Islet precursor cell (in vitro differentiated cells): ENCODE measurements at places on chromosomes 3 and 15.

DNA sequence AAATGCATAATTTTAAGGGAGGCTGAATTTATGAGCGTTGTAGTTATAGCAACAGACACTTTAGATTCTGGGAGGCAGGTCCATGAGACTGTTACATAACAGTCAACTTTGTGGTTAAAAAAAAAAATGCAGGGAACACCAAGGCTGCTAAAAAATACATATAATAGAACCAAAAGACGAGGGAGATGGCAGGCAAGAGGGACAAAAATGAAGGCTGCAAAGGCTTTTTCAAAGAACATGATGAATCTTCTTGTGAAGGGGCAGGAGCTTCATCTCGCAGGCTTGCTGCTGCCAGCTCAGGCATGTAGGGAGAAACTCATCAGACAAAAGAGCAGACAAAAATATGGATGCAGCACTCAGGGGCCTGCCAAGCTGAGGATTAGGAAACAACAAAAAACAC lies 243.9 kb downstream of the SHQ1 start:
- DNase-seq = no peak

DNA sequence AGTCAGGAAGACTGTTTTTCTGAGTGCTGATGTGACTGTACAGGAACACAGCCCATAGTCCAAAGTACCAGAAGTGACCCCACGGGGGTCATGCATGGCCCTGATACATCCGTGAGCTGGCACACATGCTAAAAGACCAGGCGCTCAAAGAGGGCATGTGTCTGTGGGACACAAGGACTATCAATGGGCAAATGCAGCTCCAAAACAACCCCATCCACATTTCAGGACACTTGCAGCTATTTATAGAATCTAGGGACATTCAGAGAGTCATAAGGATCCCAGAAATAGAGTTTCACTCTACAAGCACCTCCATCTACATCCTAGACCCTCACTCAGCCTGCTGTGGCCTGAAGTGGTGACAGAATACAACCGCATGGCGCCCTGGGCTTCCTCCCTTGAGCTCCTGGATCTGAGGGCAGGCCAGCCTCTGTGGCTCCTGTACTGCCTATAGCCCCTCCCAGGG lies 17.0 kb downstream of the SLC25A20 start:
- no peak for DNase-seq

DNA sequence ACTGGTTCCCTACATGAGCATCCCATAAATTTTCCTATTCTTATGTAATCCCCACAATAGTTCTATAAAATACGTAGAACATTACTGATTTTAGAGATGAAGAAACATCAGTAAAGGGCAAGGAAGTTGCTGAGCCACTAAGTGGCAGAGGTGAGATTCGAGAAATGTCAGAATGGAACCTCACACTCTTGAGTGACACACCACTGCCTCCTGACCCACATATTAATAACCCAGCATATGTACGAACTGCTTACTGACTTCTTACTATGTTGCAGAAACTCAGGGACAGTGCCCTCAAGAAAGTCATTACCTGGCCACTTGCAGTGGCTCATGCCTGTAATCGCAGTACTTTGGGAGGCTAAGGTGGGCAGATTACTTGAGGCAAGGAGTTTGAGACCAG lies 1022.4 kb downstream of the FHIT start:
- DNase-seq = no peak

GRCh38 chr3:49719214-49719884 lies at the start of gene AMIGO3:
Gene AMIGO3, minus strand, starts transcription at chr3:49719684. Its CDS starts 219 bp downstream, at chr3:49719465.
- peak; percentile 96 for DNase-seq

DNA sequence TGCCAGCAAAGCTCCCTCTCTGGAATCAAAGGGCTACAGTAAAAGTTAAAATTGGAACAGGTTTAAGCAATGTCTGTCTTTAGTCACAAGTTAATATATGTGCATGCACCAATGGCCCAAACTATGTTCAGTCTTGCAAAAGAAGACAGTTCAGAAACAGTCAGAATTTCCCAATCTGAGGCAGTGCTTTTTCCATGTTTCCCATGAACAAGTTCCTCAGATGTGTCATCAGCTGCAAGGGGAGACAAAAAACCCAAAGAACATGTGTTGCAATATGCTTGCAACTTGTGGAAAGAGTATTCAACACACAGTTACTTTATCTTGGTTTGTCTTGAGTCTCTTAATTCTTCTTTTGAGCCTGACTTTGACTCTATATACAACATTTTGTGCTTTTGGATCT lies 148.4 kb downstream of the USP13 start:
- DNase-seq = no peak

DNA sequence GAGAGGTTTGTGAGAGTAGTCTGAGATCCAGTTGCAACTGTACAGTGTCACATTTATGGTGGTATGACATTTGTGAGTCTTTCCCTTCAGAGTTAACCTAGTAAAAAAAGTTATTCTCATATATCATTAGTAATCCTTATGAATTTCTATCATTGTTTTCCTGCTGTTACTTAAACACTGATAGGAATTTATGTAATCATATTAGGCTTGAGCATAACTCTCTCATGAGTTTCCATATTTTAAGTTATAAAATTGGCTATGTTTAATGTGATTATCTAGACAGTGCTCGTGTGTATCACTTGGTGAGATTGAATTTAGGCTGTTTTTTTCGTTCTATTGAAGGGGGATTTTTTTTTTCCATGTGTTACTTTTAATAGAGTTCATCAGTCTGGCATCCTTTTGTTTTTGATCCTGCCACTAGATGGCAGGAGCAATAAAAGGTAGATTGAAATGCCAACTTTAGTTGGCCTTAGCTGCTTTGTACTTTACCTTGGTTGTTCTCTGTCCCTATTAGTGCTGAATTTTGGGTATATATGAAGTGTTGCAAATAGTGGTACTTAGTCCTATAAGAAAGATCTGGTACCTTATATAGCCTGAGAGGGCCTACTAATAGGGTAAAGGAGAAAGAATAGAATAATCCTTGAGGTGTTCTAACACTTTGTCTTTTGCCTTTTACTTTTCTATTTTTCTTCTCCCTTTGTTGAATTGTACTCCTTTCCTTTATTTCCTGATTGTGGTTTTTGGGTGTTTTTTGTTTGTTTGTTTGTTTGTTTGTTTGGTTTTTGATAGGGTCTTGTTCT lies 17.9 kb downstream of the STT3B start:
- no peak for DNase-seq
